ENCODE measurements at places on chromosomes 5 and 9.

DNA sequence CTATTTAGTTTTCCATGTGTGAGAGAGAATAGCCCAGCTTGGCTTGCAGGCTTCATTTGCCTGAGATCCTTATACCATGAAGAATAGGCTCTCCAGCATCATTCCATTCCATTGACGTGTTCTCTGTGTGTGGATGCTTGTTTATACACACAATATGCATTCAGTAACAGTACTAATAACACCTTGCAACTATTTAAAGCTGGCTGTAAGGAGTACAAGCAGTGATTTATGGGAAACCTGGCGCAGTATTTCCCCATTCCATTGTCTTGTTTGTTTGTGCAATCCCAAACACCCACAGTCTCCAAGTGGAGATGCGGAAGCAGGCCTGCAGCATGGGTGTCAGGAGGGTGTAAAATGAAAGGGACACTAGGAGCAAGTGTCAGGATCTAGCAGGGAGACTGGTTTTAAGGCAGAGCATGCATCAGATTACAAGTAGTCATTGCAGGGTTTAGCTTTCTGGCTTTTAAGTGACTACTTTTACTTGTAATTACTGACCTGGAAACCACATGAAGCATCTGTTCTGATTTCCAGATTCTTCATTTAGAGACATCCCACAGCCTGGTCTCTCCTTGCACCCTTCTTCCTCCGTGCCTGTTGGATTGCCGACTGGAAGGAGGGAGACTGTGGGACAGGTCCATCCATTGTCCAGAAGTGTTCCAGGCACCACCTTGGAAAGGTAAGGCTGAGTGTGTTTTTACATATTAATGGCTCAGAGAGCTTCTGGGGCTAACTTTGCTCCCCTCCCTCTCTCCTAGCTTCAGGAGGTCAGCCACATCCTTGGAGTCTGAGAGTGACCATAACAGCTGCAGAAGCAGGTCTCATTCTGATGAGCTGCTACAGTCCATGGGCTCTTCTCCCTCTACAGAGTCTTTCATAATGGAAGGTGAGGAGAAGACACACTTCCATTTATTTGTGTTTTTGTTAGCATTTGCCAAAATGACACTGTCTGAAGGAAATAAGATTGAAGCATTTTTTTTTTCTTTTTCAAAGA is 241.6 kb downstream of the ARHGEF28 start:
- no peaks in the 10 kb centered on the region for H3K36me3 ChIP-seq
- H3K4me3 ChIP-seq, result no peak overlapping the region
- no peak overlapping the region for H3K27ac ChIP-seq
- no peaks in the 10 kb centered on the region for H3K27me3 ChIP-seq
- no peaks in the 10 kb centered on the region for H3K4me1 ChIP-seq
- no peak for DNase-seq

GRCh38 chr9:111095441-111095840 is 57.2 kb upstream of the LPAR1 start:
- H3K27me3 ChIP-seq, result no peaks in the 10 kb centered on the region
- peak; percentile 13 for DNase-seq
- no peak overlapping the region for H3K27ac ChIP-seq
- no peaks in the 10 kb centered on the region for H3K36me3 ChIP-seq

- peak overlapping the region; percentile 51 for H3K27ac ChIP-seq
- H3K27me3 ChIP-seq, result peaks cover 5% of the 10 kb centered on the region
- H3K4me1 ChIP-seq, result peaks cover 20% of the 10 kb centered on the region
- H3K4me3 ChIP-seq, result peak overlapping the region; percentile 70
- no peak for DNase-seq
Measured at GRCh38 chr5:115602591-115603125, 379 bp upstream of the TICAM2 start.

DNA sequence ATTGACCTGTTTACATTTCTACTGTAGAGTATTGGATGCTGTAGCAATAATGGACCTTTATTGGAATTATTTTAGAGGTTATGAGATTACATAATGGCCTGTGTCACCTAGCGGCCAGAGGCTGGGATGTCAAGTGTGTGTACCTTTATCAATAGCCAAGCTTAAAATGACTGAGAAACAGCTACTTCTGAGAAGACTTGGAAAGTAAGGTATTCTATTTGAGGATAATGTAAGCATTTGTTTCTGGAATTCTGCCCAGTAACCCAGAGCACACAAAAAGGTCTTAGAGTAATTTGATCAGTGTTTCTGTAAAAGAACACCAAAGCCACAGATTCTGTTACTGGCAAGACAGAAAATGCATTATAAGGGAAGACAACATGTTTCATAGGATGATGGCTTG is 116.8 kb downstream of the MACIR start:
- H3K27me3 ChIP-seq, result no peaks in the 10 kb centered on the region
- H3K36me3 ChIP-seq, result no peaks in the 10 kb centered on the region
- no peaks in the 10 kb centered on the region for H3K4me1 ChIP-seq
- no peak overlapping the region for H3K4me3 ChIP-seq
- no peak overlapping the region for H3K27ac ChIP-seq

GRCh38 chr5:153352685-153353219 is 137.7 kb upstream of the GRIA1 start:
- H3K4me1 ChIP-seq, result peaks cover 38% of the 10 kb centered on the region
- H3K36me3 ChIP-seq, result no peaks in the 10 kb centered on the region
- no peak for DNase-seq
- H3K4me3 ChIP-seq, result no peak overlapping the region

DNA sequence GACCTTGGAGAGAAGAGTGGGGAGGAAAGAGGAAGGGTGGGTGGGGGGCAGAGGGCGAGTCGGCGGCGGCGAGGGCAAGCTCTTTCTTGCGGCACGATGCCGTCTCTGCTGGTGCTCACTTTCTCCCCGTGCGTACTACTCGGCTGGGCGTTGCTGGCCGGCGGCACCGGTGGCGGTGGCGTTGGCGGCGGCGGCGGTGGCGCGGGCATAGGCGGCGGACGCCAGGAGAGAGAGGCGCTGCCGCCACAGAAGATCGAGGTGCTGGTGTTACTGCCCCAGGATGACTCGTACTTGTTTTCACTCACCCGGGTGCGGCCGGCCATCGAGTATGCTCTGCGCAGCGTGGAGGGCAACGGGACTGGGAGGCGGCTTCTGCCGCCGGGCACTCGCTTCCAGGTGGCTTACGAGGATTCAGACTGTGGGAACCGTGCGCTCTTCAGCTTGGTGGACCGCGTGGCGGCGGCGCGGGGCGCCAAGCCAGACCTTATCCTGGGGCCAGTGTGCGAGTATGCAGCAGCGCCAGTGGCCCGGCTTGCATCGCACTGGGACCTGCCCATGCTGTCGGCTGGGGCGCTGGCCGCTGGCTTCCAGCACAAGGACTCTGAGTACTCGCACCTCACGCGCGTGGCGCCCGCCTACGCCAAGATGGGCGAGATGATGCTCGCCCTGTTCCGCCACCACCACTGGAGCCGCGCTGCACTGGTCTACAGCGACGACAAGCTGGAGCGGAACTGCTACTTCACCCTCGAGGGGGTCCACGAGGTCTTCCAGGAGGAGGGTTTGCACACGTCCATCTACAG is 760 bp downstream of the NPR3 start:
- peak overlapping the region; percentile 71 for H3K4me3 ChIP-seq
- H3K4me1 ChIP-seq, result peaks cover 32% of the 10 kb centered on the region
- H3K36me3 ChIP-seq, result no peaks in the 10 kb centered on the region
- peak; percentile 52 for DNase-seq

- no peak overlapping the region for H3K4me3 ChIP-seq
- H3K27me3 ChIP-seq, result no peaks in the 10 kb centered on the region
- H3K27ac ChIP-seq, result no peak overlapping the region
- DNase-seq, result no peak
- H3K4me1 ChIP-seq, result no peaks in the 10 kb centered on the region
Measured at GRCh38 chr5:2277886-2278285, 395.2 kb upstream of the IRX4 start.

GRCh38 chr9:114845373-114845772 is 39.5 kb upstream of the TNFSF15 start:
- H3K4me3 ChIP-seq, result no peak overlapping the region
- H3K27ac ChIP-seq, result no peak overlapping the region
- H3K36me3 ChIP-seq, result no peaks in the 10 kb centered on the region
- DNase-seq, result no peak

- no peak overlapping the region for H3K27ac ChIP-seq
- H3K27me3 ChIP-seq, result no peaks in the 10 kb centered on the region
- no peak for DNase-seq
Measured at GRCh38 chr9:36940881-36941280, 93.2 kb downstream of the PAX5 start.

GRCh38 chr9:116100711-116101121 is 52.9 kb upstream of the PAPPA start:
- no peak overlapping the region for H3K4me3 ChIP-seq
- no peak for DNase-seq
- no peaks in the 10 kb centered on the region for H3K27me3 ChIP-seq
- H3K27ac ChIP-seq, result no peak overlapping the region

- DNase-seq, result no peak
- no peaks in the 10 kb centered on the region for H3K27me3 ChIP-seq
- no peaks in the 10 kb centered on the region for H3K36me3 ChIP-seq
- H3K4me1 ChIP-seq, result no peaks in the 10 kb centered on the region
- H3K27ac ChIP-seq, result no peak overlapping the region
Measured at GRCh38 chr5:130137681-130138080, 233.4 kb downstream of the CHSY3 start.

DNA sequence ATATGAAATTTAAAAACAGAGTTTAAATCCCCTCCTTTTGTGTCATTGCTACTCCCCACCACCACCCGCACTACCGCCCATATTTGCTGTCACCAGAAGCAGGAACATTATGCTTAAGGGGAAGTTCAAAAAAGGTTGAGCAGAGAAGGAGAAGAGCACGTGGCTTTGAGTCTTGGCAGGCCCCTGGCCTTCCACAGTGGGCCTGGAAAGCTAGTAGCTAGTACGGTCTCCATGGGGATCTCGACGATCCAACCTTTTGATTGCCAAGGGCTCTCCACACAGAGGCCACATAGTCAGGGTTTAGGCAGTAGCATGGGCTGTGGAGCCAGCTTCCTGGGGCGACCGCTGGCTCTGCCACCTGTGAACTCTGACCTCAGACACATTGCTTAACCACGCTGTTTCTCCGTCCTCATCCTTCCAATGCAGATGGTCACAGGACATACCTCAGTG is 90.1 kb downstream of the GOLPH3 start:
- no peak overlapping the region for H3K4me3 ChIP-seq
- H3K27ac ChIP-seq, result 0 out of 2 replicates have a peak overlapping the region, but pooled peaks have one; percentile 12
- H3K27me3 ChIP-seq, result no peaks in the 10 kb centered on the region
- DNase-seq, result no peak
- H3K4me1 ChIP-seq, result no peaks in the 10 kb centered on the region

GRCh38 chr5:7884491-7885267 is 15.7 kb downstream of the MTRR start:
- peaks cover 40% of the 10 kb centered on the region for H3K36me3 ChIP-seq
- H3K4me1 ChIP-seq, result no peaks in the 10 kb centered on the region
- no peak for DNase-seq
- no peak overlapping the region for H3K4me3 ChIP-seq
- H3K27me3 ChIP-seq, result no peaks in the 10 kb centered on the region

GRCh38 chr9:123150708-123151503 is 117.4 kb downstream of the GPR21 start:
- H3K4me3 ChIP-seq, result no peak overlapping the region
- H3K27me3 ChIP-seq, result no peaks in the 10 kb centered on the region
- H3K36me3 ChIP-seq, result 0 out of 2 replicates have a peak, but pooled peaks cover 5% of the 10 kb centered on the region
- H3K27ac ChIP-seq, result no peak overlapping the region
- no peaks in the 10 kb centered on the region for H3K4me1 ChIP-seq

GRCh38 chr5:2214910-2215590 is 332.3 kb upstream of the IRX4 start:
- H3K36me3 ChIP-seq, result no peaks in the 10 kb centered on the region
- no peak overlapping the region for H3K27ac ChIP-seq
- H3K4me1 ChIP-seq, result no peaks in the 10 kb centered on the region
- DNase-seq, result no peak
- no peaks in the 10 kb centered on the region for H3K27me3 ChIP-seq

DNA sequence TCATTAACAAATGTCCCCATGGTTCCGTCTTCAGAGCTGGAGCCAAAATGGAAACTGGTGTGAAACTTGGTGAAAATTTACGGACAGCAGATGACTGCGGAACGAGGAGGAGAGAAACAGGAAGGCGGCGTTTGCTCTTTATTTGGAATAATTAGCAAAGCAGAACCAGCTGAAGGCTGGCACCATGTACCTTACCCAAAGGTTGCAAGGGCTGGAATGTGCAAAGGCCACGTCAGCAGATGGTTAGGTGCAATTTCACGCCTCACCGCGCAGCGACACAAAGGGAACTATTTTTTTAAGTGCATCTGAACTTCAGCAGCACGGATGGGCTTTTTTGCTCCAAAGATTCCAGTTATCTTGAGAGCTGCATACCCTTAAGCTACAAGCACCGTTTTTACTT is 127.4 kb downstream of the COL23A1 start:
- peak overlapping the region; percentile 20 for H3K27ac ChIP-seq
- H3K36me3 ChIP-seq, result no peaks in the 10 kb centered on the region
- H3K27me3 ChIP-seq, result no peaks in the 10 kb centered on the region
- H3K4me3 ChIP-seq, result no peak overlapping the region
- H3K4me1 ChIP-seq, result peaks cover 24% of the 10 kb centered on the region
- no peak for DNase-seq

GRCh38 chr5:138694146-138694545 is 59.1 kb upstream of the CTNNA1 start:
- no peaks in the 10 kb centered on the region for H3K27me3 ChIP-seq
- no peak overlapping the region for H3K4me3 ChIP-seq
- no peaks in the 10 kb centered on the region for H3K4me1 ChIP-seq
